Femur (tissue), 1 donor: ENCODE measurements at places on chromosomes 6 and 20.

- no peak for DNase-seq
Observed at GRCh38 chr6:161057103-161058091, 65.8 kb downstream of the MAP3K4 start.

DNA sequence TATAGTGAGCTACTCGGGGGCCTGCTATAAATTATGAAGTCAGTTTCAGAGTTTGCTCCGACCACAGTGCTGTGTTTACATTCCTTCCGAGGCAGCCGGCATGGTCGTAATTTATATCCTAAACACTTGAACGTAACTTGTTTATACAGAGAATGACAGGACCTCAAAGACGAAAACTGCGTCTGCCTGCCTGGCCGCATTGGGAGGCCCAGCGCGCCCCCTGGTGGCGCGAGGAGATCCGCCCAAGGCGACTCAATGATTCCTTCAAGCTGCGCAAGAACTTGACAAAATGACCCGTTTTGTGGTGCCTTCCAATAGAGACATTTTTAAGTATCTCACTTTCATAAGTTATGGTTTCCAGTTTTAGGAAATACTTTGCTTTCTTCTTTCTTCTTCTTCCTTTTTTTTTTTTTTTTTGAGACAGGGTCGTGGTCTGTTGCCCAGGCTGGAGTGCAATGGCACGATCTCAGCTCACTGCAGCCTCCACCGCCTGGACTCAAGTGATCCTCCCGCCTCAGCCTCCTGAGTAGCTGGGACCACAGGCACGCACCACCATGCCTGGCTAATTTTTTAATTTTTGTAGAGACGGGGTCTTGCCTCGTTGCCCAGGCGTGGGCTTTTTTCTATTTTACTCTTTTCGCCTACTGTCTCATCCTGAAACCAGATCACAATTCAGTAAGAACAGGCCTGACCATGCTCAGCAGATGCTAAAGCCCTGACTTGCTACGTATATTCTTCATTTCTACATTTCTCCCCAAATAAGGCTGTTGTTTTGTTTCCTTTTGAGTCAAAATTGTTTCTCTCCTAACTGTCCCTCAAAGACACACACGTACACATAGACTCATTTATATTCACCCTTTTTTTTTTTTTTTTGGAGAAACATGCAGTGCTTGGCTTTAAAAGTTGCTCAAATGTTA lies 7.8 kb downstream of the FOXF2 start:
- peak; percentile 78 for DNase-seq

- DNase-seq, result no peak
Observed at GRCh38 chr20:58434326-58434725, 45.3 kb downstream of the VAPB start.

GRCh38 chr20:48319943-48320584 lies 507.7 kb downstream of the PREX1 start:
- no peak for DNase-seq

GRCh38 chr20:36132802-36133211 lies 21.7 kb upstream of the EPB41L1 start:
- DNase-seq, result no peak

- DNase-seq, result no peak
Observed at GRCh38 chr20:23083553-23084220, 2.4 kb downstream of the CD93 start.

DNA sequence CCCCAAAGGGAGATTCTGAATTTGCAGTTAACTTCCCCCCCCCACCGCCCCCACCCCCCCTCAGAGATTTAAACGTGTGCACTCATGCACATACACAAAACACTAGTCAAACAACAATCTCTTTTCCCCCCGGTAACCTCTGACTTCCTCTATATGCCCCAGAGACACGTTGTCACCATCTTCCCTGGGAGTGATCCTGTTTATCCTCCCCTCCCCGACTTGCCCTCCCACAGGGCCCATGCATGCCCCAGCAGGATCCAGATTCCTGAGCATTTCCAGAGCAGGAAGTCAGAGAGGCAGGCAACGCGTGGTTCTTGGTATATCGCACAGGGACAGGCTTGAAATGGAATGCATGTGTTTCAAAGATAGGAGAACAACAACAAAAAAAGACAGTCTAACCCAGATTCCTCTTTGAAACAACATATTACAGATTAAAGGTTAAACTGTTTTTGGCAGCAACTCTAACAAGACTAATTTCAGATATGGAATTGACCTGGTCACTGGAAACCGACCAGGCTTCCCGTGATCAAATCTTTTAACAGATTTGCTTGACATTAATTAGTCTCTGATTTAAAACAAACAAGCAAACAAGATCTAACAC lies 1.3 kb downstream of the BLCAP start:
- DNase-seq, result peak; percentile 36

- peak; percentile 85 for DNase-seq
Observed at GRCh38 chr6:52598123-52598823, 21.4 kb upstream of the TRAM2 start.

- DNase-seq, result no peak
Observed at GRCh38 chr6:141758430-141758829, 374.3 kb upstream of the GJE1 start.

DNA sequence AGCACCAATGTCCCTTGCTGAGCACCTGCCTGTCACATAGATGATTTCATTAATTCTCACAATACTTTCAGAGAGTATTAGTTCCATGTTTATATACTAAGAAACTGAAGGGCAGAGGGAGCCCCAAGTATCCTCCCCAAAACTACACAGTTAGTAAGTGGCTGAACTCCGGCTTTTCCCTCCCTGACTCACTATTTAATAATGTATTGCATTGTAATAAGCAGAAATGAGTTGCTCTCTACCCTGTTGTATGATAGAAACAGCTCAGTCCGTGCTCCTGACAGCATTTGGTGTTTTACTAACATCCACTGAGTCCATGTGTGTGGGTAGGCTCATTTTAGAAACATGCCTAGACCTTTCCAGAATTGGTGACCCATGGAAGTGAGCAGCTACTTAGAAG lies 76.8 kb downstream of the OLIG3 start:
- DNase-seq, result no peak

DNA sequence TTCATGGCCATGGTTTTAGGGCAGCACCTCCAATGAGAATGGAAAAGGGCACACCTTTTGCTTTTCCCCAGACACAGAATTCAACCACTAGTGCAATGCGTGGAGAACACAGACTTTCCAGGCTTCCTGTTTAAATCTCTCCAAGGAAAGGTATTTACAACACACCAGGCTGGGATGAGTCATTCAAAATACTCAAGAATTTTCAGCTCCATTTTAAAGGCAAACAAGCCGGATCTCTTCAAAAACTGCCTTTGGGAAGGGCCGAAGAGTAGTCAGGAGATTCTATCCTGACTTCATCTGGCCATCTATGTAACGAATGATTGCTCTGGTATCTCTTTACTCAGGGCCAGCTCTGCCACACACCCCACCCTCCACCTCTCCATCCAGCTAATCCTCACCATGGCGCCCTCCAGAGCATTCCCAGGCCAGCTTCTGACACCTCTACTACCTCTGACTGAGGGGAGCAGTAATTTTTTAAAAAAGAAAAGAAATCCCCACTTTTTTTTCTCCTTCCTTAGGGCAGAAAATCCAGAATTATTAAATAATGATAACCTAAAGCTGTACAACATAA lies 254.6 kb downstream of the LY86 start:
- no peak for DNase-seq

- DNase-seq, result no peak
Observed at GRCh38 chr6:31142361-31142761, 3.5 kb upstream of the PSORS1C2 start.

DNA sequence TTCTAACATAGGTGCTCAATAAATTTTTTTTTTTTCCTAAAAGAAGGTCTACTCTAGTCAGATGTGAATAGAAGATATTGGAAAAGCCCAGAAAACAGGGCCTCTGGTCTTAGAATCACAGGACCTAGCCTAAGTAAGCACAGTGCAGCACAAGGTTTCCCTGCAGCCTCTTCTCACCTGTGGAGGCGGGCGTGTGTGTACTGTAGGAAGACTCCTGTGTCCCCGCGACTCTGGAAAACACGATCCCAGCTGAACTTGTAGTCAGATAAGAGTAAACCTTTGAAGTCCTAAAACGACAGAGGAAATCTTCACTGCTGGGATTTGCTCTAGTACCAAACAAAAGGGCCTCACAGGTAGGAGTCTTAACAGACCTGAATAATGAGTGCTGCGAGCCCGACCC lies 45.7 kb downstream of the SLC35A1 start:
- DNase-seq, result no peak

GRCh38 chr6:12327391-12327790 lies 37.2 kb downstream of the EDN1 start:
- no peak for DNase-seq

DNA sequence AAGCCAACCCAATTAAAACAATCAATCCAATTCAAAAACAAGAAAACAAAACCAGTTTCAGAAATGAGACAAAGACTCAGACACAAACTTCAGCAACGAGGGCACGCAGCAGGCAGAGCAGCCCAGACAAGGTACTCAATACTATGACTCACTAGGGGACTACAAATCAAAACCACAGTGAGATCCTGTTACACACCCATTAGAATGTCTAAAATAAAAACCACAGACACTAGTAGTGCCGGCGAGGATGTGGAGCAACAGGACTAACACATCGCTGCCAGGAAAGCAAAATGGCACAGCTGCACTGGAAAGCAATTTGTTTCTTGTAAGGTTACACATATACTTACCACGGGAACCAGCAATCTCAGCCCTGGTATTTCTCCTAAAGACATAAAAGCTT lies 28.4 kb upstream of the MAS1L start:
- no peak for DNase-seq

- no peak for DNase-seq
Observed at GRCh38 chr6:41694815-41695526, 40.4 kb downstream of the TFEB start.

DNA sequence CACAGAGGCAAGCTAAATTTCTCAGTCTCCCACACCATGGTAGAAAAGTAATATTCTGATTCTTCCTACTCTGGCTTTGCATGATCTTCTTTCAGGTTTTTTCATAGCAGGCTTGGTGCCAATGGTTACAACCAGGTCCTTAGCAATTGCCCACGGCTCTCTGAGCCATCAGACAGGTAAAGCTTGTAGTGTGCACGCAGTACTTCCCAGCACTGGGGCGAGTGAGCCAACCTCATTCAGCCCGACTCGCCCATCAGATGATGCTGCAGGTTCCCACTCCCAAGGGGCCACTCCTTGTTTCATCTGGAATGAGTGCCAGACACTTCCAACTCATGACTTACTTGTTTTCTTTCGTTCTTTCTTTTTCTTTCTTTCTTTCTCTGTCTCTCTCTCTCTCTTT lies 78.3 kb downstream of the PERP start:
- no peak for DNase-seq

DNA sequence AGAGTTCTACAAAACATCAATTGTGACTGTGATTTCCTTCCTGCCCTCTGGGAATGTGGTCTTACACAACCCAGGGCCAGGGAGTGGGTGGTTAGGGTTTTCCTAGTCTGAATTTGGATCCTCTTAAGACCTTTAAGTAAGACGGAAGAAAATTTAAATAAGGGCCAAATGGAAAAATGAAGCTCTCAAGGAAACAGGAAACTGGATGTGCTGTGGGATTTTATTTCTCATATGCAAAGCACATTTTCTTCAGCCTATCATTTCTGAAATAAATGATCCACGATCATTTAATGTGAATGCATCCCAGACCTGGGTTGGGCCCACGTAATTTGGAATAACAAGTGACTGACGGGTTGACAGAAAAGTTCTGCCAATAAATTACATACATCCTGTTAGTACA lies 243.6 kb downstream of the CLIC5 start:
- DNase-seq, result no peak

DNA sequence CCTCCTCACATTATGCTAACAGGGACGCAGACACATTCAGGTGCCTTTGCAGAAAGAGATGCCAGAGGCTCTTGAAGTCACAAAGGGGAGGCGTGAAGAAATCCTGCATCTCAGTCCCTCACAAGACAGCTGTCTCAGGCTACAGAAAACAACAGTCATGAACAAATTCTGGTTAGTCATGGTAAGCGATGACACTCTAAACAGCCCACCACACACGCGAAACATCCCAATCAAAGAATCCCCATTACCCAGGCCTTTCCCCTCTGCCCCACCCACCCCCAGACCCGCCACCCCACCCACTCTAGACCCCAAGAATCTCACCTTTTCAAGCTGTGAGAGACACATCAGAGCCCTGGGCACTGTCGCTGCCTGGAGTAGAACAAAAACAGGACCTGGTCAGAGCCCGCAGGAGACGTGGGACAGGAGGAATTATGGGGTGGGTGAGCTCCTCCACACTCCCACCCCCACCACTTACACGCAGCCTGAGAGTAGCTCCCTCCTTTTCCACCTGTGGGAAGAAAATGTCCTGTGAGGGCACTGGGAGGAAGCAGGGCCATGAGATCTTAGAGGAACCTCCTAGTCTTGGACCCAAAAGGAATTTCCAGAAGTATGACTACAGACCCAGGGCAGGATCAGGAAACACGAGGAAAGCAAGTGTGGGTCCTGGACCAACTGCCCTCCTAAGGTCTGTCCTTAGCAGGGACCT lies 2.7 kb downstream of the HLA-B start:
- DNase-seq, result no peak

DNA sequence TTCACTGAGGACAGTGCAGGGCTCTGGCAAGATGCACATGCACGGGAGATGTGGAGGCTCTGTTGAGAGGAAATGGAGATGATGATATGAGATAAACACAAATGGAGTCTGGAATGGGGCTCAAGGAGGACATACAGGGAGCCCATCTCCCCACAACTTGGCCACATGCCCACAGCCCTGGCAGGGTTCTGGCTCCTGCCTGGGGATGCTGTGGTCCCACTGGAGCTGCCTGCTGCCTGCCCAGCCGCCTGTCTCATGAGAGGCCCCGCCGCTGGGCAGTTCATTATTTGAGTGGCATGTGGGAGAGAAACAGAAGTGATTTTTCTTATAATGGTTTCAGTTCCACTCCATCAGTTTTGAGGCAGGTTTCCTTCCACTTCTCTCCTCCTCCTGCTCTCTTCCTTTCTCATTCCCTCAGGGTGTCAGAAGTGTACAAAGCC lies 133.6 kb upstream of the TRAF3IP2 start:
- DNase-seq, result no peak

DNA sequence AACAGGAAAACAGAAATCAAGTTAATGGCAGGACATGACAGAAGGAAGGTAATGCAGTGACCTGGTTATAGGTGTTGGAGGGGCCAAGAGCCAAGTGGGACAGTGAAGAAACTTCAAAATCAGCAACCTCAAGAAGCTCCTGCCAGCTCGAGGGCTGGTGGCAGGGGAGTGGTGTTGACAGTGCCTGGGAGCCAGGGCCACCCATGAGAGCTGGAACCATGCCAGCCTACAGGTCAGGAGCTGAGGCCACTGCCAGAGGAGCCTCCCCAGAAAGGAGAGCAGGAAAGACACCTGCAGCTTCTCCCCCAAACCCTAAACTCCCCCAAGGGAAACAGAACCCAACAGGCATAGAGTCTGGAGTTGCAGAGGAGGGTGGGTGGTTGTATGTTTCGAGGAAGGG lies 262.1 kb downstream of the LRFN2 start:
- no peak for DNase-seq

DNA sequence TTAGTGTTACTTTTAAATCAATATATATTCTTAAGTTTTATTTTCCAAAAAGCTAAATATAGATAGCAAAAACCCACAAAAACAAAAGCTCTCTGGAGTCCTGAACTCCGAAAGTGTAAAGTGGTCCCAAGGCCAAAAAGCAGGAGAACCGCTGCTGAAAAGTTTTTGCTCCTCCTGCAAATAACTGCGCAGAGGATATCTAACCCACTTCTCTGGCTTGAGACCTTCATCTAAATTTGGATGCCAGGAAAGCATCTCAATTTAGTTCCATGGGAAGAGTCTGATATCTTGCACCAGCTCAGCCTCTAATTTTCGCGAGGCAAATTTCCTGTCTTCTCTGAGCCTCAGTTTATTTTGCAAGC lies 523 bp downstream of the MRPS10 start:
- DNase-seq, result no peak
